ENCODE measurements at places on chromosomes 6 and 20. TPM values are rescaled to one million over a fixed set of nuclear protein-coding genes. Genes with fewer than 3 reads are reported as not detected.

FOXS1 gene
- not detected for total RNA-seq

GRCh38 chr6:63176181-63176580, 35.1 kb upstream of the FKBP1C start:
- DNase-seq: no peak

GRCh38 chr6:144320741-144321140, 35.6 kb downstream of the UTRN start:
- no peak for DNase-seq

GRCh38 chr20:1841554-1842140, 53.6 kb upstream of the SIRPA start:
- DNase-seq: no peak

DNA sequence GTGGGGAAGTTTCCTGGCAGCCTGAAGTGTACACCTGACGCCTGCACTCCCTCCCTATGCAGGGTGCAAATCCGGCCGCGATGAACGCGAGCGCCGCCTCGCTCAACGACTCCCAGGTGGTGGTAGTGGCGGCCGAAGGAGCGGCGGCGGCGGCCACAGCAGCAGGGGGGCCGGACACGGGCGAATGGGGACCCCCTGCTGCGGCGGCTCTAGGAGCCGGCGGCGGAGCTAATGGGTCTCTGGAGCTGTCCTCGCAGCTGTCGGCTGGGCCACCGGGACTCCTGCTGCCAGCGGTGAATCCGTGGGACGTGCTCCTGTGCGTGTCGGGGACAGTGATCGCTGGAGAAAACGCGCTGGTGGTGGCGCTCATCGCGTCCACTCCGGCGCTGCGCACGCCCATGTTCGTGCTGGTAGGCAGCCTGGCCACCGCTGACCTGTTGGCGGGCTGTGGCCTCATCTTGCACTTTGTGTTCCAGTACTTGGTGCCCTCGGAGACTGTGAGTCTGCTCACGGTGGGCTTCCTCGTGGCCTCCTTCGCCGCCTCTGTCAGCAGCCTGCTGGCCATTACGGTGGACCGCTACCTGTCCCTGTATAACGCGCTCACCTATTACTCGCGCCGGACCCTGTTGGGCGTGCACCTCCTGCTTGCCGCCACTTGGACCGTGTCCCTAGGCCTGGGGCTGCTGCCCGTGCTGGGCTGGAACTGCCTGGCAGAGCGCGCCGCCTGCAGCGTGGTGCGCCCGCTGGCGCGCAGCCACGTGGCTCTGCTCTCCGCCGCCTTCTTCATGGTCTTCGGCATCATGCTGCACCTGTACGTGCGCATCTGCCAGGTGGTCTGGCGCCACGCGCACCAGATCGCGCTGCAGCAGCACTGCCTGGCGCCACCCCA, 1.2 kb downstream of the GPR6 start:
- DNase-seq: no peak

Data from Karpas-422 (cell line).